Stimulated activated CD8-positive, alpha-beta memory T cell treated with anti-CD3 and anti-CD28 coated beads, Interleukin-15, amount 100 ng/mL, for 24 hours (primary cell): ENCODE measurements at places on chromosomes 5 and 9.

- no peak for DNase-seq
Measured at GRCh38 chr5:123882319-123882964, 370.5 kb downstream of the CSNK1G3 start.

- no peak for DNase-seq
Measured at GRCh38 chr5:144183254-144183889, 12.7 kb downstream of the KCTD16 start.

- DNase-seq: no peak
Measured at GRCh38 chr5:24264547-24264946, 380.2 kb downstream of the CDH10 start.

DNA sequence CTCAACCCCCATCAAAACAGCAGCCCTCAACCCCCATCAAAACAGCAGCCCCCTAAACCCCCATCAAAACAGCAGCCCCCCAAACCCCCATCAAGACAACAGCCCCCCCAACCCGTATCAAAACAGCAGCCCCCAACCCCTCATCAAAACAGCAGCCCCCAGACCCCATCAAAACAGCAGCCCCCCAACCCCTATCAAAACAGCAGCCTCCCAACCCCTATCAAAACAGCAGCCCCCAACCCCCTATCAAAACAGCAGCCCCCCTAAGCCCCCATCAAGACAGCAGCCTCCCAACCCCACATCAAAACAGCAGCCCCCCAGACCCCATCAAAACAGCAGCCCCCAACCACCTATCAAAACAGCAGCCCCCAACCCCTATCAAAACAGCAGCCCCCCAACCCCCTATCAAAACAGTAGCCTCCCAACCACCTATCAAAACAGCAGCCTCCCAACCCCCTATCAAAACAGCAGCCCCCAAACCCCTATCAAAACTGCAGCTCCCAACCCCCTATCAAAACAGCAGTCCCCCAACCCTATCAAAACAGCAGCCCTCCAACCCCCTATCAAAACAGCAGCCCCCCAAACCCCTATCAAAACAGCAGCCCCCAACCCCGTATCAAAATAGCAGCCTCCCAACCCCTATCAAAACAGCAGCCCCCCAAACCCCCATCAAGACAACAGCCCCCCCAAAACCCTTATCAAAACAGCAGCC lies 1.2 kb downstream of the TPPP start:
- DNase-seq: no peak

DNA sequence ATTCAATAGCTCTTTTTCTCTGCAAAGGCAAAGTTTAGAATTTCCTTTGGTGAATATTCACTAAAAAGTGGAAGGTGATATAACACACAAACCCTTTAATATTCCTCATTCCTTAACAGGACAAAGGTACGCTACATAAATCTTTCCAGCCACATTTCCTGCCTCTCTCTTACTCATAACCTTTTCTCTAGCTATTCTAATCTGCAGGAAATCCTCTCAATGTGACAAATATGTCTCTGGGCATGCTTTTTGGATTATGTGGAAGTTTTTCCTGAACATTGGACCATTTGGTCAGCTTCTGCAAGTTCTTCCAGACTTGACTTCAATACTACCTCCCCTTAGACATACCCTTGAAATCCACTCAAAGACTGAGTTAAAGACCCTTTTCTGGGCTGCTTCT lies 186.3 kb upstream of the TUSC1 start:
- DNase-seq: no peak

- DNase-seq: peak; percentile 58
Measured at GRCh38 chr9:133133681-133134387, 12.8 kb upstream of the RALGDS start.

GRCh38 chr9:78289474-78289873 lies 7.5 kb upstream of the PSAT1 start:
- DNase-seq: no peak

- no peak for DNase-seq
Measured at GRCh38 chr9:91103931-91104330, 257.8 kb downstream of the AUH start.

- DNase-seq: no peak
Measured at GRCh38 chr5:8908055-8908683, 637.7 kb downstream of the SEMA5A start.

DNA sequence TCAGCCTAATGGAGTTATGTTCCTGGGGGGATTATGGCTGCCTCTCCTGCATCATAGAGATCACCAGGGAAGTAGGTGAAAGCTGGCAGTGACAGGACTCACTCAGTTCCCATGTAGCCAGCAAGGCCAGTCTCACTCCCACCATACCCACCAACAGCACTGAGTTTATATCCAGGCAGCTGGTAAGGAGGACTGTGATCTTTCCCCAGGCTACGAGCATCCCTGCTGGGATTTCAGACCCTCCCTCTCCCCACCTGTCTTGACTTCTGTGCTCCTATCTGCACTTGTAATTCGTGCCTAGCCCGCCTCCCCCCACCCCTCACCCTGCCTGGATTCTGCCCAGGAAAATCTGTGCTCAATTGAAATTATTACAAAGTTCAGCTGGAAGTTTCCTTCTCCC lies 499.1 kb upstream of the NUDT12 start:
- no peak for DNase-seq

- DNase-seq: no peak
Measured at GRCh38 chr5:55572020-55572419, 37.3 kb upstream of the PLPP1 start.

DNA sequence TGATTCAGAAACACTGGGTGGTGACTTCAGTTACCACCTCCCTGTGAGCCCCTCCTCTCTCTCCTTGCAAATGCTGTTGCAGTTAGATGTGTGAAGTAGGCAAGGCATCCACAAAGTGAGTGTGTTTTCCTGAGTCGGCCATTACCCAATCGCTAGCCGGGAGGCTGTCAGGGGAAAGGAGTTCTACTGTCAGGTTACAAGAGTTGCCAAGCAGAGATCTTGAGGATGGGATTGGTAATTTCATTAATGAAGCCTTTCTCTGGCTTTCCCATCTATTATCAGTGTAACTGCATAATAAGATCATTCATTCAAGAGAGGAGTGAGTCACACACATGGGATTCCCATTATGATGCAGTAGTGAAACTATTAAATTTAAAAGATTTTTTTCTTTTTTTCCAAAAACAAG lies 106.9 kb downstream of the GLDC start:
- DNase-seq: no peak

DNA sequence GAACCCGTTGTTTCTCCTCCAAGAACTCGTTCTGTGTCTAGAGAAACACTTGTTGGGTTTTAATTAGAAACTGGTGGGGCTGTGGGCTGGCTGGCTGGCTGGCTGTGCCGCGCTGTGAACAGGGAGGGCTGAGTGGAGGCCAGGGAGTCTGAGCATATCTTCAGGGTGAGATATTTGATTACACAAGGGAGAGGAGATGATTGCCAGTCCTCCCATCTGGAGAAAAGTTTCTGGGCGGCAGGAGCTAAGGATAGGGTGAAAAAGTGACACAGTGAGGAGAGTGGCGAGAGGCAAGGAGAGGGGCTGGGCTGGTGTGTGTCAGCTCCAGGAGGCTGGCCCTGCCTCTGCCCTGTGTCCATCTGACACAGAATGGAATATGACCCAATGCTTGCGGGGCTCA lies 63.0 kb downstream of the GDNF start:
- no peak for DNase-seq

GRCh38 chr9:128149951-128150593 lies 819 bp downstream of the LCN2 start:
- no peak for DNase-seq

DNA sequence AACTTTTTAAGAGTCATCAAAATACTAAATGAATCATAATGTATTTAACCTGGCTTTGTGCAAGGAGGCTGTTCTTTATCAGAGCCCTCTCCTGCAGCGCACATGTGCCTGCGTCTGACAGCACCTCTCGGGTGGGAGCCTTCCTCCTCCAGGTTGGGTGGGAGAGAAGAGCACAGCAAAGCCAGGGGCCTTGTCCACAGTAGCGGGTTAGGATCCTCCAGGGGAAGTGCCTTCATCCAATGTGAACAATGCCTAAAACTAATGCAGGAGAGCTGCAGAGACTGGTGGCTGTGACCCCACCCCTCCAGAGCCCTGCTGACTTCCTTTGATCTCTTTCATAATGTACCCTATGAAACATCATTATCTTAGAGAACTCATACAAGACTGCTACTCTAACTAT lies 10.2 kb downstream of the UBE2QL1 start:
- no peak for DNase-seq

DNA sequence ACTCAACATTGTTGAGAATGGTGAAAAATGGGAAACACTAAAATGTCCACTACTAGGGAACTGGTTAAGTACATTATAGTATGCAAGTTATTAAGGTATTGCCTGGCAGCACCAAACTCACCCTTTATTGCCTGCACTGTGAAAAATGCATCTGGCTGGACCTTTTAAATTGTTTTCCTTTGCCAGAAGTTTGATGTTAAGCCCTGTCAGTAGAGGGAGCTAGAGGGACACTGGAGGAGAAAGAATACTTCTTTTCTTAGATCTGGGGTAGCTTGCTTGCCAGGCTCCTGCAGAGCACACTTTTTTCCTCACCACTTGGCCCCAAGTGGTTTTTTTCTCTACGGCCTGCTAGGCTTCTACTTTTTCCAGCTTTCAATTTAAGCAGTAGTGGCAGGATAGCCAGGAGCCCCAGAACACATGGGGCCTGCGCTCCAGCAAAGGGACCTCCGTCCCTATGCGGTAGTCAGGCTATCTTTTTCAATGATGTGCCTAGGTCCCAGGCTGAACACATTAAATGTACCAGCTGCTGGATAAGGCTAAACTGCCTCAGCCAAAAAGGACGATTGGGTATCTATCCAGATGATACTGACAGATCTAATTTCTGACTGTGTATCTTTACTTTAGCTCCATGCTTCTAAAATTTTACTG lies 8.0 kb upstream of the HABP4 start:
- DNase-seq: no peak

GRCh38 chr5:129508606-129509005 lies 48.5 kb downstream of the ADAMTS19 start:
- DNase-seq: no peak

DNA sequence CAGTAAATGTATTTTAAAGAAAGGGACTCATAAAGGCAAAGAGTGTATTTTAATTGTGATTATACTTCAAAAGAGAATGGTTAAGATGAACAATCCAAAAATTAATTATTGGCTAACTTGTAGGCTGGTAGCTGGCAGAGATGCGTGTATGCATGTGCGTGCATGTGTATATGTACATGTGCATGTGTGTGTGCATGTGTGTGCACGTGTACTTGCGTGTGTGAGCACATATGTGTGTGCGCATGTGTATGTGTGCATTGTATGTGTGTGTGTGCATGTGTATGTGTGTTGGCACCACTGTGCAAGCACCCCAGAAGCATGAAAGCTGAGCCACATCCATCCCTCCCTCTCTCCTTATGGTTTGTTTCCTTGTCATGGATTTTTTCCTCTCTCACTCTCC lies 83.0 kb upstream of the SLC1A3 start:
- no peak for DNase-seq

GRCh38 chr9:88653406-88653805 lies 118.4 kb downstream of the NXNL2 start:
- no peak for DNase-seq

DNA sequence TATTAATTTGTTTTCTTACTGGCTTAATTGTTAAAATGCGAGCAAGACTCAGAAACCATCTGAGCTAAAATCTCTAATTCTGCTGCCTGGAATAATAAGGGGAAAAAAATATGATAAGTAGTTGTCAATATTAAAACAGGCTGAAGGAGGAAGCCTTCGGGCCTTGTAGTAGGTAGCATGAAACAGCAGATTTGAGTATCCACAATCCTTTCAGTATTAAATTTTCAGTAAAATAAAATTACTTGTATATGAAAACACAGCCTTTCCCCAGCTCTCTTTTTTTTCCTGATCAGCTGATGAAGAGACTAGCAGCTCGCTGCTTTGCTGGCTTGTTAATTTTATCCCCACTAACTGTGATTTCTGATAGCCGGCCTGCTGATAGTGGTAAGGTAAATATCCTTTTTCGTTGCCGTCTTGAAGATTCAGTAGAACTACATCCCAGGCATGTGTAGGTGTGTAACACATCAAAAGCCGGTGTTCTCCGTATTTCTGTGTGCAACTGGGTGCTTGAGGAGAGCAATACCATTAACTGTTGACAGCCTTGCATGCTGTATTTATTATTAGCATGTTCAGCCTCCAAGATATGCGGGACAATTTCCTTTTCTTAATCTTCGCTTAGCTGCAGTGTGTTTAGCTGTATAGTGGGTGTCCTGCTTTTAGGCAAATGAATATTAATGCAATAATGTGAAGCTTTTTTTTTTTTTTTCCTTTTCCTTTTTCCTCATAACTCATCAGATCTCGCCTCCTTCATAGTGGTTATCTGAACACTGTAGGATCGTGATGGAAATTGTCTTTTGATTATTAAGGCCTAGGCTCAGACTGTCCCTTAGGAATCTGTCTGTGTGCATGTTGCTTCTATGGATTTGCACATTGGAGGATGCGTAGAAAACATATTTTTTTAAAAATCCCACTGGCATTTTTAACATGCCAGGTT lies 144.6 kb downstream of the SMARCA2 start:
- no peak for DNase-seq

- DNase-seq: no peak
Measured at GRCh38 chr5:39264528-39264927, 45.2 kb upstream of the FYB1 start.

GRCh38 chr5:171848006-171848405 lies 62.4 kb downstream of the SMIM23 start:
- no peak for DNase-seq

DNA sequence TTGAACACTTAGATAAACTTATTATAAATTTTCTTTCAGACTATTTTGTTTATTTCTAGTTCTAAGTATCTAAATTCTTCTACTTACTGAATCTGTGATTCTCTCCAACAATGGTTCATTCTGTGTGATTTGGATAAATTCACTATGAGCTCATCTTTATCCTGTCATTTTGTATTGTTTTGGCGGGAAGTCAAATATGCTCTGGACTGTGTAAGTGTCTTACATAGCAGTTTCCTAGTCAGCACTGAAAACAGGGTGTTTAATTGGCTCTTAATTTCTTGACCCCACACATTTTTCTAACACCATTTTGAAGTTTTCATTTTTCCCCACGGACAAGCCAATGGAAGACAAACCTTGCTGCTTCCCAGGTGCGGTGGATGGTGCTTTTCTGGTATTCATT lies 207.0 kb upstream of the ACO1 start:
- no peak for DNase-seq

DNA sequence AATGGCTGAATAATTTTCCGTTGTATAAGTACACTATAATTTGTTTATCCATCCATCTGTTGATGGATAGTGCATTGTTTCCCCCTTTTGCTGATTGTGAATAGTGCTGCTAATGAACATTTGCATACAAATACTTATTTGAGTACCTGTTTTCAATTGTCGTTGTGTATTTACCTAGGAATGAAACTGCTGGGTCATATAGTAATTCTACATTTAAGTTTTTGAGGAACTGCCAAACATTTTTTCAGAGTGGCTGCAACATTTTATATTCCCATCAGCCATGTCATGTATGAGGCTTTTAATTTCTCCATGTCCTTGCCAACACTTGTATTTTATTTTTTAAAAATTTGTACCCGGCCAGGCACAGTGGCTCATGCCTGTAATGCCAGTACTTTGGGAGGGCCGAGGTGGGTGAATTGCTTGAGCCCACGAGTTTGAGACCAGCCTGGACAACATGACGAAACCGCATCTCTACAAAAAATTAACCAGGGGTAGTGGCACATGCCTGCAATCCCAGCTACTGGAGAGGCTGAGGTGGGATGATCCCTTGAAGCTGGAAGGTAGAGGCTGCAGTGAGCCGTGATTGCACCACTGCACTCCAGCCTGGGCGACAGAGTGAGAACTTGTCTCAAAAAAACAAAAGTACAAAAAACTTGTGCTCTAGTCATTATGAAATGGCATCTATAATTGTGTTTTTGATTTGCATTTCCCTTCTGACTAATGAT lies 2.2 kb upstream of the ANXA6 start:
- DNase-seq: no peak
